ENCODE measurements at places on chromosomes 3 and 15.

- DNase-seq: no peak
Observed at GRCh38 chr3:13080591-13080990, 7.4 kb upstream of the IQSEC1 start.

- DNase-seq: peak; percentile 14
Observed at GRCh38 chr3:130395331-130395730, 49.9 kb downstream of the COL6A5 start.

DNA sequence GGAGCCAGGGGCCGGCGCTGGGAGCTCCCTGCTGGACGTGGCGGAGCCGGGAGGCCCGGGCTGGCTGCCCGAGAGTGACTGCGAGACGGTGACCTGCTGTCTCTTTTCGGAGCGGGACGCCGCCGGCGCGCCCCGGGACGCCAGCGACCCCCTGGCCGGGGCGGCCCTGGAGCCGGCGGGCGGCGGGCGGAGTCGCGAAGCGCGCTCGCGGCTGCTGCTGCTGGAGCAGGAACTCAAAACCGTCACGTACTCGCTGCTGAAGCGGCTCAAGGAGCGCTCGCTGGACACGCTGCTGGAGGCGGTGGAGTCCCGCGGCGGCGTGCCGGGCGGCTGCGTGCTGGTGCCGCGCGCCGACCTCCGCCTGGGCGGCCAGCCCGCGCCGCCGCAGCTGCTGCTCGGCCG is 1.5 kb downstream of the SMAD6 start:
- no peak for DNase-seq

GRCh38 chr3:138767498-138768104 is 67.1 kb downstream of the PIK3CB start:
- no peak for DNase-seq

- DNase-seq: no peak
Observed at GRCh38 chr3:9033867-9034266, 70.6 kb upstream of the RAD18 start.

- no peak for DNase-seq
Observed at GRCh38 chr3:46932455-46933225, 43.9 kb downstream of the CCDC12 start.

GRCh38 chr3:15601399-15602145 is at the start of the genes BTD and HACL1:
BTD (plus strand) TSS chr3:15601745; CDS start chr3:15635440, 33,695 bp downstream.
HACL1 (minus strand) TSS chr3:15601569; CDS start chr3:15601463, 106 bp downstream.
- peak; percentile 100 for DNase-seq

- DNase-seq: no peak
Observed at GRCh38 chr3:187628169-187628568, 42.0 kb downstream of the SST start.

DNA sequence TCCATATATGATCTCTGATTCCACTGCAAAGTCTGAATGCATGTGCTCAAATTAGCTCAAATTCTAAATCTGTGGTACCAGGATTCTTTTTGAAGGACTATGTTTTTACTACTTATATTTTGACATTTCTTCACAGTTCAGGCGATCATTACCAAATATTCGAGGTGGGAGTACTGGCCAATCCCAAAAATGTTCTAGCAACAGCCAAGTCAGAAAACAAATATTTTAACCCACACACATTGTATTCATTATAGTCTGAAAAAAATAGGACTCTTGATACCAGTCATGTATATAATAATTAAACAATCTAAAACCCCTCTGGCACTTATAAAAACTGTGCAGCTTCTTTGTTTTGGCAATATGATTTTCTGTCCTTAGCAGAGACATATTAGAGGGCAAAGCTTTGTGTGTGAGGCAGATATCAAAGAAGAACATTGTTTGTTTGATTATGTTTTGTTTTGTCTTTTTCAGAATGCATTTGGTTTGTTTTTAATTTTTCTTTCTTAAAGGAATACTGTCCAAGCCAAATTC is 37.4 kb downstream of the FGF7 start:
- DNase-seq: no peak

DNA sequence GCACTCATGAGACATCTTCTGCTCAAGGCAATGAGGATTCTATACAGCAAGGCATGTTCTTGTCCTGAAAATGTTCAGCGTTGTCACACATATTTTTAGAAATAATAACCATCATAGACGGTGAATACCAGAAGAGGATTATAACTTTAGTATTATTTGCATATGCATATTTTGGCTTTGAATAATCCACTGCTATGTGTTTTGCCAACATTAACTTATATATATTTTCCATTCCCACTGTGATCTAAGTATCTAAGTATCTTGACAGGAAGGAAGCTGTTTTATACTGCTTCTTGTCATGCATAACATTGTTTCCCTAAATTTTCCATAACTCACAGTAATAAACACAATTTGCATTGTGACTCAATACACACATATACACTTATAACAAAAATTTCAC is 509.5 kb downstream of the TBL1XR1 start:
- DNase-seq: no peak

DNA sequence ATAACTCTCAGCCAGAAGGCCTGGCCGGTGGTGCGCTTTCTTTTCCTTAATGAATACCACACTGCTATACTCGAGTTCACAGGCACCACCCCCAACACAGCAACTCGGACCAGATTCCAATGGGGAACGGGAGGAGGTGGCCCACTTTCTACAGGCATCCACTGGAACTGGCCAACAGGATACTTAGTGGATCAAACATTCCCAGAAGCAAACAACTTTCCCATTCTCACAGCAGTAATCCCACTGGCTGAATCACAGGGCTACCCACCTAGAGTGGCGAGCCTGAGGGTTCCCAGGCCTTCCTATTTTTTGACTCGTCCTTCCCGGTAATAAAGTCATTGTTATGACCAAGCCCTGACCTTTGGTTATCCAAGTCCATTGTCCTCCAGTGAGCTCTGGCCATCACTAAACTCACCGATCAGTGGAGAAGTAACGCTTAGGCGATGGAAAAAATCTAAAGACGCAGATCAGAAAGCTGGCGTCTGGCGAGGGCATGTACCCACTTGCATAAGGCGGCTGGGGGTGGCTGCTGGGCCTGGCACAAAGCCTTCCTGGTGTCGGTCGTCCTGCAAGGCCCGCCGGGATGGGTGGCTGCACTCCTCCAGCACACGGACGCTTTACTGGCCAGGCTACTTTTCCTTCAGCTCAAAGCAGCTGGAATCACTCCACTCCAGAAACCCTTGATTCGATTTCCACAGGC is 1.2 kb downstream of the EOGT start:
- no peak for DNase-seq

DNA sequence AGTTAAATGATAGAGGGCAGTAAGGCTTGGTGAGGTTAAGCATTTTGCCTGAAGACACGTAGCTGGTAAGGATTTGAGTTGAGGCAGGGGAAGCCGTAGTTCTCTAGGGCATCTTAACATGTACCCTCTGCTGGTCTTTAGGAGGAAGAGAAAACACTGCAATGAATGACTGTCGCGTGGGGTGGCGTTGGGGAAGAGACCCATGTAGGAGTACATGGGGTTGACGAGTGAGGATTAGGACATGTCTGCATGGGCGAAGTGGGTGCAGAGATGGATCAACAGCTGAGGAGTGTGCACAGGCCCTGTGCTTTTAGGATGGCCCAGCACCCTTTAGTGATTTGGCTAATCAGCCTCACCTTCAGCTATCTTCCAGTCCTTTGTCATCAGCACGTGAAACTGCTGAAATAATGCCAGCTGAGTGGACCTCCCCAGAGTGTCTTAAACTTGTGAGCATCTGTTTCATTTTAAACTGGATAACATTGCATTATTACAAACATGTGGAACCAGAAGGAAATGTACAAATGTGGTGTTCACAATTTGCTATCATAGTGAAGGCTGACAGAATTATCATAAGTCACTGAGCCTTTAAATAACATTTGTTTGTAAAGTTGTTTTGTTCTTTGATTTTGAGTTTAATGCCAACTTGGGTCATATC is 15.3 kb downstream of the P2RY14 start:
- no peak for DNase-seq

- DNase-seq: peak; percentile 0
Observed at GRCh38 chr15:92277776-92278175, 115.9 kb upstream of the ST8SIA2 start.

DNA sequence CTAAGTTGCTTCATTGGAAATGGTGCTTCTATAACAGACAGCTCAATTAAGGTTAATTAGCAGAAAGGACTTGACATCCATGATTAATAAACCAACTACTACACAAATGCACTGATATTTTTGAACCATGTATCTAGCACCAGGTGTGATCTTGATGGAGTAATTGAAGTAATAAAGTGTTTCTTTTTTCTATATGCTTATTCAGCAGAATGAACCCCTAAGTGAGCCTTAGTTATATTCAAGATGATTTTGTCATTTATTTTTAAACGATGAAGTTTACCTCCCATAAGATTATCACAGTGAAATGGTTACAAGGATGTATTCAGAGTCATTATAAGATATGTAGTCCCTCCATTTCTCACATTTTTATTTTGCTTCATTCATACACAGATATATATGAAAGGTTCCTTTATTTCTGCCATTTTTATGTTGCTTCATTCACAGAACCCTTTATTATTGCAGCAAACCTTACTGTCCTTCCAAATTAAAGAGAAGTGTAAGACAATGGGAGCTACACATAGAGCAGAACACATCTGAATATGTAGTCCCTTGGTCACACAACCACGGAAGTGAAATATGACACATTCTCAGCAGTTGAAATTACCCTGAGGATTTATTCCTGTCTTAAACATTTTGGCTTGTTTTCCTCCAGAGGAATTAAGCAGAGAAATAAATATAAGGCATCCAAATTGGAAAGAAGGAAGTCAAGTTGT is 295.0 kb downstream of the RAP2B start:
- no peak for DNase-seq

GRCh38 chr3:144142151-144142840 is 170.7 kb downstream of the DIPK2A start:
- peak; percentile 74 for DNase-seq

- no peak for DNase-seq
Observed at GRCh38 chr15:78629031-78629715, 8.4 kb upstream of the CHRNA3 start.

DNA sequence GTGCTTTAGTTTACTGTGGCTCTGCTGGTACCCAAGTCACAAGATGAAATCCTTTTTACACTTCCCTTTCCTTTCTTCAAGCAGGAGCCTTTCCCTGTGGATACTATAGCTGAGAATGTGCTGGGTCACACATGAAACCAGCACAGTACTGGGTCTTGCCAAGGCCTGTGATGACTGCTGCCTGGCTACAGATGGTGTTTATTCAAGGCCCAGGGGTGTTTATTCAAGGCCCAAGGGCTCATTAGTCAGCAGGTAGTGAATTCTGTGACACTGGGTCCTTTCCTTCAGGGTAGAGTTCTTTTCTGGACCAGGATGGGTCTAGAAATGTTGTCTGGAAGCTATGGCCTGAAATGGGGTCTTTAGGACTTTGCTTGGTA is 99.4 kb downstream of the SH3GL3 start:
- no peak for DNase-seq

DNA sequence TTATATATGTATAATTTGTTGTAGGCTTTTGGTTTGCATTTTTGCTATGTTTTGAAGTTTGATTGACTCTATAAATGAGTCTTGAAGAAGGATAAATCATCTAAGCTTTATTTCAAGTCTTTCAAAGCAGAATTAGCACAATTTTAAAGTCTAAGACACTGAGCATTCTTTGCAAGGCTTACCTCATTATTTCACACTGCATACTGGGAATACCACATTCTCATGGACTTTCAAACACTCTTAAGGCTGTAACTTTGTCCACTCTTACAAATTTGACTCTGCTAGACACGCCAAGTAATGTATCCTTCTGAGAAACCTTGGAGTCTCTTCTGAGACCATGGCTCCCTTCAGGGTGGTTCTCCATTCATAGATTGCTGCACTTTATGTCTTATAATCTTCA is 281.3 kb upstream of the COL8A1 start:
- DNase-seq: no peak

DNA sequence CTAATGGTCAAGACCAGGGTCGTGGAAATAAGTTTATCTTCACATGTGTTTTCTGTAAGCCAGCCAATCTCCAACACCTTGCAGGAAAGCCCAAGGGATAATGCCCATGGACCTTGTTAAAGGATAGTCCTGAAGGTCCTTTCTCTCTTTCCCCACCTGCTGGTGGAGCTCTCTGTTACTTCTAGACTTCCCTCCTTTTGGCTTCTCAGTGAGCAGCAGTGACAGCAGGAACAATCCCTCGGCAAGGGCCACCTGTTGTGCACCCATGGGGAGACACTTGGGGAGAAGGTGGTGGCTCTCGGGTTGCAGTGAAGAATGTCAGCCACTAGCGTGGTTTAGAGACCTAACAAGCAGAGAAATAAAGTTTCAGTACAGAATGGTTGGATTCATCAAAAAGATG is 84.0 kb upstream of the OSBPL11 start:
- no peak for DNase-seq

GRCh38 chr15:76844096-76844495 is 61.0 kb downstream of the SCAPER start:
- peak; percentile 6 for DNase-seq

- no peak for DNase-seq
Observed at GRCh38 chr3:108554913-108555571, 34.2 kb downstream of the CIP2A start.

DNA sequence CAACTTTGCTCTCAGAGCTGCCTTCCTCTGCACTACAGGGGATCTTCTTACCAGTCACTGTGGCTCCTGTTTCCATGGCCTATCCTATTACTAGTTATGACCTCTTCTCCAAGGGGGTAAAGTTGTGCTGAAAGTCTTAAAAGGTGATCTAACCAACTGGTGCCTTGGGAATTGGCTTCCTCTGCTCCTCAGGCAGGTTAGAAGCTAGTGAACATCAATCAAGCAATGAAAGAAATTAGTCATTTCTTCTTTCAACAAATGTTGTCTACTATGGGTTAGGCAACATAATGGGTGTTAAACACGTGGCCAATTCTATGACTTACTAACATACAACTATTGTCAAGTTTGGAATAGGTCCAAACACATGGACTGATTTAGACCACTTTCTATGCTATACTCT is 571.4 kb upstream of the NAALADL2 start:
- DNase-seq: no peak

GRCh38 chr15:78842519-78842918 is 30.2 kb upstream of the MORF4L1 start:
- no peak for DNase-seq

- DNase-seq: no peak
Observed at GRCh38 chr3:188624828-188625227, 470.9 kb downstream of the LPP start.

- DNase-seq: no peak
Observed at GRCh38 chr3:55584030-55584429, 96.9 kb upstream of the WNT5A start.

- DNase-seq: no peak
Observed at GRCh38 chr3:113240841-113241240, 29.5 kb downstream of the BOC start.

- DNase-seq: no peak
Observed at GRCh38 chr3:58375254-58375653, 42.6 kb downstream of the PXK start.

DNA sequence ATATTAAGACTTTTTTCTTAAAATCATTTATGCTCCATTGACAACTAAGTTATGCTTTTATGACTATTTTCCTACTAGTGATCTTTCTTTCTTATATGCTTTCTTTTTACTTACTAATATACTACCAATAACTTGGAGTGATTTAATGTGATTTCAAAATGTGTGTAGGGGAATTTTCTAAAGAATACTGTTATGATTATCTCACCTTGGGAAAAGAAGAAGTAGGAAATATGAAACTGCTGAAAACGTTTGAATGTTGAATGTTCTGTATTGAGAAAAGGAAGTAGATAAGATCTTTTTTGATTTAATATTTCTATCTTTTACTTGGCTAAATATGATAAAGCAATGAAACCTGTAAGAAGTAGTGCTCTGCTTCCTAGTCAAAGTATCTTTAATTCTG is 7.8 kb upstream of the CD200R1 start:
- DNase-seq: no peak
